Activated naive CD8-positive, alpha-beta T cell treated with anti-CD3 and anti-CD28 coated beads, Interleukin-2, amount 10 ng/mL, durations not matched to agents 7 days and 5 days (primary cell): ENCODE measurements at places on chromosomes 4 and X. TPM values are rescaled to one million over a fixed set of nuclear protein-coding genes. Genes with fewer than 3 reads are reported as not detected.

GRCh38 chr4:3477750-3478430, 14.8 kb downstream of the DOK7 start:
- no peak for DNase-seq
- no peak overlapping the region for H3K27ac ChIP-seq

- DNase-seq, result no peak
- H3K4me1 ChIP-seq, result peaks cover 6% of the 10 kb centered on the region
- H3K36me3 ChIP-seq, result no peaks in the 10 kb centered on the region
- no peak overlapping the region for H3K4me3 ChIP-seq
- no peak overlapping the region for H3K27ac ChIP-seq
- no peaks in the 10 kb centered on the region for H3K27me3 ChIP-seq
These were observed 115.1 kb upstream of the PNPLA4 start for GRCh38 chrX:8042304-8042703.

DNA sequence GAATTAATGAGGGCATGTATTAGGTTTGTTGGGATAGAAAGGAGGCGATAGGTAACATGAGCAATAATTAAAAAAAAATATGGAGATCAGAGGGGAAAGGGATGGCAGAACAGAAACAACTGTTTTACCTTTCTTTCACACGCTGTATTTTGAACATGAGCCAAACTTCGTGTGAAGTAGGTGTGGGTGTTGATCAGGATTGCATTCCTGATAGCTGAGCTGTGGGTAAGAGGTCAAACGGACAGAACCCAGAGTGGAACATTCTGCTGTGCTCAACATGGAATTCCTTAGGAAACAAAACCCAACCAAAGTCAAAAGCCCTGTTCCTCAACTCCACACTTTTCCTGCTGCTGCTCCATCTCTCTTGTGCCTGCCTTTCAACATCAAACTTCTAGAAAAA, 162.5 kb upstream of the CASK start:
- H3K27me3 ChIP-seq, result no peaks in the 10 kb centered on the region
- no peak for DNase-seq
- peaks cover 1% of the 10 kb centered on the region for H3K36me3 ChIP-seq
- no peaks in the 10 kb centered on the region for H3K4me1 ChIP-seq

P2RY8 gene
- total RNA-seq, result 87.6 TPM

SPRY1 gene
- total RNA-seq, result 46.3 TPM

- no peaks in the 10 kb centered on the region for H3K36me3 ChIP-seq
- H3K27me3 ChIP-seq, result no peaks in the 10 kb centered on the region
These were observed 344.8 kb downstream of the ZNF674 start for GRCh38 chrX:46200413-46200812.

- no peak for DNase-seq
- no peaks in the 10 kb centered on the region for H3K27me3 ChIP-seq
- no peaks in the 10 kb centered on the region for H3K36me3 ChIP-seq
- no peak overlapping the region for H3K4me3 ChIP-seq
These were observed 1559.7 kb upstream of the AGA start for GRCh38 chr4:179001918-179002317.

GRCh38 chr4:79991601-79992000, 81.4 kb downstream of the ANTXR2 start:
- H3K4me1 ChIP-seq, result peaks cover 4% of the 10 kb centered on the region
- peaks cover 2% of the 10 kb centered on the region for H3K27me3 ChIP-seq
- H3K36me3 ChIP-seq, result peaks cover 22% of the 10 kb centered on the region
- no peak for DNase-seq
- no peak overlapping the region for H3K27ac ChIP-seq

DNA sequence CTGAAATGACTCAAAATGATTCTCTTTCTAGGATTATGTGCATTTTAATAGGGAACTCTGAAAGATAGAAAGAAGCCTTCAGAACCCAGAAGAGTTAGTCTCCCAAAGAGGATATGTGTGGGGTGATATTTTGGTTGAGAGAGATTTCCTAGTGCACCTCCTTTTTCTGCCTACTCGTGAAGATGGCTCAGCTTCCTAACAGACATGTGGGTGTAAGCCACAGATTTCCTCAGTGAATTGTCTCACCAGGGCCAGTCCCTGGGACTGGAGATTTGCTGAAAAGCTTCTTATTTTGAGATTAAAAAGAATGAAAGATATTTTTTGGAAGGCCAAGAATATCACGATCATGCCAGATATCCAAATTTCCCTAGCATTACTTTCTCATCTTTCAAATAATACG, 42.8 kb downstream of the MAGEB17 start:
- no peak overlapping the region for H3K4me3 ChIP-seq
- no peaks in the 10 kb centered on the region for H3K27me3 ChIP-seq
- H3K27ac ChIP-seq, result no peak overlapping the region
- H3K4me1 ChIP-seq, result no peaks in the 10 kb centered on the region
- DNase-seq, result no peak

DNA sequence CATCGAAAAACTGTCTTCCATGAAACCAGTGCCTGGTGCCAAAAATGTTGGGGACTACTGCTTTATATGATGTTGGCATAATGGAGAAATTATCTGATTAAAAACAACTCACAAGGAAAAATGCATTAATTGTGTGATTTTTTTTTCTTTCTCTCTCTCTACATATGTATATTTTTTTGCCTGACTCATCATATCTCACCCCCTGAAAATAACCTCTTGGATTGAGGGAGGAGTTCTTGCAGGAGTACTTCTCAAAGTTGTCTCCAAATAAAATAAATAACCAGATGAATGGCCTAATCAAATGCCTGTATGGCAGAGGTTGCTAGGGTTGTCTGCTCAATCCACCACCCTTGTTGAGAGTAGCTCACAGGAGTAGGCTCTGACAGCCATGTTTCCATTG, 19.9 kb upstream of the TNIP3 start:
- H3K4me1 ChIP-seq, result peaks cover 41% of the 10 kb centered on the region
- no peak for DNase-seq
- H3K27ac ChIP-seq, result no peak overlapping the region
- H3K4me3 ChIP-seq, result no peak overlapping the region
- H3K36me3 ChIP-seq, result peaks cover 15% of the 10 kb centered on the region
- H3K27me3 ChIP-seq, result no peaks in the 10 kb centered on the region

DNA sequence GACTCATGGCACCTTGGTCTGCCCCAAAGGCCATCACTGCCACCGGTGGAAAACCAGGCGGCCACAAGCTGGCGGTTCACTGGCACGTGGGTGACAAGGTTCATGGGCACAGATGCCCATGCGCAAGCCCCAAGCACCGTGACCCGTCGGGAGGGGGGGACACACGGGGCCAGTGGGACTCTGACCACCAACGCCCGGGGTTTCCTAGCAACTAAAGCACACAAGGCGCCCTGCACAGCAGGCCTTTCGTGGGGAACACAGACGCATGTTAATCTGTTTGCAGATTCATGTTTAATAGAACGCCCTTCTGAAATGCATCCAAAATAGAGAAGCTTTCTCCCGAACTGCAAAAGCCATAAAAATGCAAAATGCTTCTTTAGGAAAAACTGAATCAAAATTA, 43.9 kb downstream of the FAM53A start:
- H3K27ac ChIP-seq, result no peak overlapping the region
- no peaks in the 10 kb centered on the region for H3K4me1 ChIP-seq
- H3K36me3 ChIP-seq, result no peaks in the 10 kb centered on the region
- H3K4me3 ChIP-seq, result no peak overlapping the region

DNA sequence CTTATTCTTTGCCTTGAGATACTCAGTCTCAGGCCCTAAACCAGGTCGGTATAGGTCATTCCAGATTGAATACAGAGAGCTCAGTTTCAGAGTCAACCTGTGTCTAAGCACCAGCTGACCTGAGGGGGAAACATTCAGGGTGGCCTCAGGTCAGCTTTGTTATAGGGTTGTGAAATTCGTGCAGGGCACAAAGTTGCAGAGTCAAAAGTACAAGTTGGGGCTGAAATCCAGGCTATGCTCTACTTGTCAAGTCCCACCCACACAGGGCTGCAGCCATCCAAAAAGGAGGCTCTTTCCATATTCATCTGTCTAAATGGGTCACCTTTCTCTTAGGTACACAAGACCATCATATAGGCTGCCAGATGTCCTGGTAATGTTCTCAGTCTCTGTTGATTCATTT, 89.7 kb downstream of the ITIH6 start:
- H3K36me3 ChIP-seq, result no peaks in the 10 kb centered on the region
- H3K4me3 ChIP-seq, result no peak overlapping the region
- no peaks in the 10 kb centered on the region for H3K4me1 ChIP-seq
- peaks cover 2% of the 10 kb centered on the region for H3K27me3 ChIP-seq

DNA sequence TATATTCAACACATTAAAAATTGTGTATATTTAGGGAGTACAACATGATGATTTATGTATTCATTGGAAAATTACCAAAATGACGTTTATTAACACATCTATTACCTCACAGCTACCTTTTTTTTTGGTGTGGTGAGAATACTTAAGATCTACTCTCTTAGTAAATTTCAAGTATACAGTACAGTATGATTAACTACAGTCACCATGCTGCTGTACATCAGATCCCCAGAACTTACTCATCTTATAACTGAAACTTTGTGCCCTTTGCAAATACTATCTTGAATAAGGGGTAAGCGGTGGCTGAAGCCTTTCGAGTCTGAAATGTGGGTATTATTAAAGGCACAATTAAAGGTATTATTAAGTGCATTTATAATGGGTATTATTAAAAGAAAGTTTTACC, 976 bp downstream of the PHKA1 start:
- H3K4me3 ChIP-seq, result peak overlapping the region; percentile 73
- H3K36me3 ChIP-seq, result no peaks in the 10 kb centered on the region
- H3K27me3 ChIP-seq, result no peaks in the 10 kb centered on the region
- H3K4me1 ChIP-seq, result peaks cover 11% of the 10 kb centered on the region

DNA sequence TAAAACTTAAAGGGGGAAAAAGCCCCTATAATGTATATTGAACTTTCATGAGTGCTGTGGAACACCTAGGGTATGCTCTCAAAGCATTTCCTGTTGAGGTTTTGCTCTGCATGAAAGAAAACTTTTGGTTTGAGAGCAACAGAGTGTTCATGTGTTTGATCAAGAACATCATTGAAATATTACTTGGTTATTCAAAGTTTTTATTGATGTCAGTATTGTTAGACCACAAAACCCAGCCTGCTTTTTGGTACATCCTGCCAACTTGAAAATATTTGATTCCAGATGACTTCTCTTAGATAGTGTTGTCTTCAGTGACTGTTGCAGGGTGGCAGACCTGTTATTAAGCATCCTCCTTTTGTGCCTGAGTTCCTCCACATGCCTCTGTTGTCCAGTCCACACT, 68.0 kb downstream of the N4BP2 start:
- H3K27ac ChIP-seq, result peak overlapping the region; percentile 81
- peaks cover 20% of the 10 kb centered on the region for H3K36me3 ChIP-seq
- DNase-seq, result no peak
- no peak overlapping the region for H3K4me3 ChIP-seq

GRCh38 chr4:25383647-25384046, 6.6 kb downstream of the ANAPC4 start:
- no peaks in the 10 kb centered on the region for H3K27me3 ChIP-seq
- peaks cover 1% of the 10 kb centered on the region for H3K4me1 ChIP-seq
- no peak overlapping the region for H3K27ac ChIP-seq
- DNase-seq, result no peak
- peaks cover 25% of the 10 kb centered on the region for H3K36me3 ChIP-seq
- H3K4me3 ChIP-seq, result no peak overlapping the region

GRCh38 chr4:163042306-163042705, 124.4 kb downstream of the NAF1 start:
- no peak for DNase-seq
- H3K4me3 ChIP-seq, result no peak overlapping the region

- no peak overlapping the region for H3K4me3 ChIP-seq
- no peaks in the 10 kb centered on the region for H3K27me3 ChIP-seq
These were observed 48.1 kb downstream of the PCDH7 start for GRCh38 chr4:30768277-30768676.

PAGE3 gene
- not detected for total RNA-seq

DNA sequence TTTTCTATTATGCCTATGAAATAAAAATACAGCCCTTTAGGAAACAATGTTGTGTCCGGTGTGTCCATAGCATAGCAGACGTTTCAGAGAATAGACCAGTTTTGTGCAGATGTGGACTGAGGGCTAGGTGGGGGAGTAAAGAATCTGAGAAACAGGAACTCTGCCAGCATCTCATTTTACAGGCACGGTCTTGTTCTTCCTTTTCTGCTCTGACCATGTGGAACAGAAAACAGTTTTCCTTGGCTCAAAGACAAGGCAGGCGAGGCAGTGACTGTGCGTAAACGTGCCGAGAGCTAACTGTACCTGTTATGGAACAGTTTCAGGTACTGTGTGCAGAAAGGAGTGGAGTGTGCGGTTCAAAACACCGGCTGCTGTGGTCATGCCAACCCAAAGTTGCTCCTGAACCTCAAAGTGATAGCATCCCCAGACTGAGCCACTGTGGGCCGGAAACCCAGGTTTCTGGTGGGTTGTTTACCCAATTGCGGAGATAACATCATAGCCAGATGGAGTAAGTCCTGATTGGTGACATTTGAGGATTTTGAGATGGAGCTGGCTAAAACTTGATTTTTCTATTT, 20.2 kb downstream of the CNGA2 start:
- H3K4me1 ChIP-seq, result no peaks in the 10 kb centered on the region
- H3K27me3 ChIP-seq, result peaks cover 2% of the 10 kb centered on the region
- no peak for DNase-seq

DNA sequence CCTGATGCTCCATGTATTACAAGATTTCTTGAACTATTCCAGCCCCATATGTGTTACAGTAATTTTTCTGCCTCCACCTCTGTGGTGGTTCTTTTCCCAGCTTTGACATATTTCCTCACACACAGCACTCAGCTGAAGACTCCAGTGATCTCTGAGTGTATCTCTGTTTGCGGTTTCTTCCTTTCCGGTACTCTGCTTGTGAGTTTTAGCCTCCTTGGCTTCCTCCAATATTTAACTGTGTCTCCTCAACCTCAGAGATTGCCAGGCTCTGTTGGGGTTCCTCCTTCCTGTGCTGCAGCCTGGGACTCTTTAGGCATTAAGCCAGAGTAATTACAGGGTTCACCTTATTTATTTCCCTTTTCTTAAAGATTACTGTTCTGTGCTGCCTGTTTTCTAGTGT, 73.2 kb downstream of the NFKB1 start:
- no peaks in the 10 kb centered on the region for H3K27me3 ChIP-seq
- H3K4me3 ChIP-seq, result peak overlapping the region; percentile 44
- H3K27ac ChIP-seq, result peak overlapping the region; percentile 63
- DNase-seq, result no peak
- peaks cover 61% of the 10 kb centered on the region for H3K4me1 ChIP-seq

SPANXB1 gene
- not detected for total RNA-seq

DNA sequence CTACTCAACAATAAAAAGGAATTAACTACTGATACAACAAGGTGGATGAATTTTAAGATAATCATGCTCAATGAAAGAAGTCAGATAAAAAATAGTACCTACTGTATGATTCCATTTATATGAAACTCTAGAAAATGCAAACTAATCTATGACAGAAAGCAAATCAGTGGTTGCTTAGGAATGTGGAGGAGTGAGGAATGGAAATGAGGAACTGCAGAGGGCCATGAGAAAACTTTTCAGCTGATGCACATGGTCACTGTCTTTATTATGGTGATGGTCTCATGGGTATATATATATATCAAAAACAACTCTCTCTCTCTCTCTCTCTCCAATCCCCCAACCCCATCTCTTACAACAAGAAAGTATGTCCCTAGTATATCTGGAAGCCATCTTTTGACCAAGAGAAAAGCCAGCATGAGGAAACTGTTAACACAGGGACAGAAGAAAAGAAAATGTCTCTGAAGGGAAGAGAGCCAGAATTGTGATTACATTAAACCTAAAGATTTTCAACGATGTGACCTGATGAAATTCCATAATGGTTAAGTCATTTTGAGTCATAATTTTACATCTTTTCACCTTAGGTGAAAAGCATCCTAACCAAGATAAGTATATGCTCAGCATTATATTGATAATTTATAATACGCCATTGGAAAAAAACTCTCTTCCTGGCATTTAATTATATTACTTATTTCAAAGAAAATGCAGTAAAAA, 8.5 kb upstream of the NFKB1 start:
- H3K27me3 ChIP-seq, result no peaks in the 10 kb centered on the region
- no peak for DNase-seq
- peaks cover 16% of the 10 kb centered on the region for H3K4me1 ChIP-seq
